Thoracic aorta (tissue), 2 donors: ENCODE measurements at places on chromosomes 4 and X. TPM values are rescaled to one million over a fixed set of nuclear protein-coding genes. Genes with fewer than 3 reads are reported as not detected.

DNA sequence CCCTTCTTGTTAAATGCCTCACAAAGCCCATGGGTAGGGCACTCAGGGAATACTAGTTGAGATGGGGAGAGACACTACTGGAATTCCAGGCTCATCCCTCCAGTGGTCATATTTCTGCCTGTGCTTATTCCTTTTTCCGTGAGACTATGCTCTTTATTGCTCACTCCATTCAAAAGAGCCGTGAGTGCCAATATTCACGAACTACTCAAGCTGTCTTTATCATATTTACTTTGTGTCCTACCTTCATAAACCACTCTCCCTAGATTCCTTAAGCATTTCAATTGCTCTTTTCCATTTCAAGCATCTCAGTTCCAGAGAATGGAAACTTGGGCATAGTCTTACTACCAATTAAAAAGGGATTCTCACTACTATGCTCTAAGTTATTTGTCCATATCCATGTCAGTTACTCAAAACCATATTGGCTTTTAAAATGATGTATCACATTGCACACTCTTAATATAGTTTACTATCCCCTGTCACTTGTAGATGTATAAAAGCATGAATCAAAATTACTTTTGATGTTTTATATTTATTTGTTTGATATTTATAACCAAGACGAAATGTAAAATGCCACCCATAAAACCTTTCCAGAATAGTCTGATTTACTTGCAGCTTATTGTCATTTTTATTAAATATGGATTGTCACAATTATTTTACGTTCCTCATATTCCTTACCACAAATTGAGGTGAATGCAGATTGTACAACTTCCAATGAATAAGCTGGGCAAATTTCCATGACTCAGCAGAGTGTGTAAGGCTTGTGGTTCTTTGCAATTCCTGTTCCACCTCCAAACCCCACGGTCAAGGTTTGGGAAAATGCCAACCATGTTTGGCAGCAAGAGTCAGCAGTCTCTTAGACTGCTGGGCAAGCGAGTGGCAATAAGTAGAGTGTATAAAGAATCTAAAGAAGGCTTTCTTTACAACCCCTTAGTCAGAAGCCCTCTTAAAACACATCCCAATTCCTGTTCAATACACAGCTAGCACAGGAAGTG, 24.4 kb downstream of the ENOX2 start:
- no peaks in the 10 kb centered on the region for H3K36me3 ChIP-seq
- no peak for DNase-seq
- H3K27me3 ChIP-seq: no peaks in the 10 kb centered on the region
- peak overlapping the region; percentile 23 for H3K27ac ChIP-seq

GRCh38 chr4:94221916-94222315, 14.3 kb downstream of the SMARCAD1 start:
- H3K4me1 ChIP-seq: no peaks in the 10 kb centered on the region
- no peaks in the 10 kb centered on the region for H3K27me3 ChIP-seq
- no peak overlapping the region for H3K27ac ChIP-seq
- no peak overlapping the region for H3K4me3 ChIP-seq
- H3K36me3 ChIP-seq: no peaks in the 10 kb centered on the region

Gene YY2
- total RNA-seq: 4.2 TPM

Gene USP26
- not detected for total RNA-seq

Gene SEPTIN11
- total RNA-seq: 142 TPM
